ENCODE measurements at places on chromosomes 1 and 21.

- no peak for DNase-seq
These were observed 176.1 kb downstream of the GRIK1 start for GRCh38 chr21:29763674-29764073.

DNA sequence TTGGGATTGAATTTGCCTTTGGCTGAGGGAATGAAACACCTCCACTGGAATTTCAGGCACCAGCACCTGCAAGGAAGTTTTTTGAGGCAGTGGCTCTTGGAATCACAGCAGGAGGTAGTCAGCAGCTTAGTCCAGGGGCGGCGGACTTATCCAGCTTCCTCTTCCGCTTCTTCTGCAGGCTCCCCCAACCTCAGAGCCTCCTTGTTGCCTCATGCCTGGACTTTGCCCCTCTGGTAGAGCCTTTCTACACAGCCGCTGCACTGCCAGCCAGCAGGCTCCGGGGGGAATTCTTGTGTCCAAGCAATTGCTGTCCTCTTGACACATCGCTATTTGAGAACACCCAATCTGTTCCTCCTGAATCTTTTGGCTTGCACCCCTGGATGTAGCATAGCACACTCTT lies 4.4 kb upstream of the RHEX start:
- no peak for DNase-seq

- no peak for DNase-seq
These were observed 1.7 kb downstream of the SLC19A1 start for GRCh38 chr21:45540601-45540970.

- no peak for DNase-seq
These were observed 29.4 kb upstream of the CCSAP start for GRCh38 chr1:229372251-229372650.

GRCh38 chr1:14544319-14544718 lies 54.2 kb upstream of the KAZN start:
- no peak for DNase-seq

GRCh38 chr21:28523367-28523766 lies 469.3 kb downstream of the LTN1 start:
- DNase-seq: no peak

DNA sequence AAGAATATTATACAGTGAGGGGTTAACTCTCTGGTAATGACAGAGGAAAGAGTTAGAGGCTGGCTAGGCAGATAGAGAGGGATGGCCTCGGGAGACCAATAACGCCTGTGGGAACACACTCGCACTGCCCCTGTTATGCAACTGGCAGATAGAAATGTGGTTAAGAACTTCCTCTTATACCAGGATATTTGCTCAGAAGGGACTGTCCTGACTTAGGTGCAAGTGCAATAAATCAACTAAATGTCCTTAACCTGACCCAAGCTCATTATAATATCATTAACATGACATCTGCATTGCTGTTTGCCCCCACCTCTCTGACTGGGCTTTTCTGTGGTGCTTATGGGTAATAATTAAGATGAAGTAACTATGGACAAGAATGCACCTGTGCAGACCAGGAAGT lies 1518.0 kb downstream of the NCAM2 start:
- DNase-seq: no peak

DNA sequence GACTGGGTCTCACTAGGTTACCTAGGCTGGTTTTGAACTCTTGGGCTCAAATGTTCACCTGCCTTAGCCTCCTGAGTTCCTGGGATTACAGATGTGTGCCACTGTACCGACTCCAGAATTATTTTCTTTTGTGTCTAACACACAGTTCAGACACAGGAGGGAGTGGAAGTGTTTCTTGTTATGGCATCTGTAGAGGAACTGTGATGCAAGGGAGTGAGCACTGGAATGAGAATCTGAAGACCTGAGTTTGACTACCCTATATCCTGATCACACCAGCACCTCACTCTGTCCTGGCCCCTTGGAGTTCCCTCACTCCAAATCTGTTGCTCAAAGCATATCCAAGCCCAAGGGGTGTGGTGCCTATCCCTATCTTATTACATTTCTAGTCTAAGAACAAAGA lies 15.2 kb downstream of the OPTC start:
- no peak for DNase-seq

DNA sequence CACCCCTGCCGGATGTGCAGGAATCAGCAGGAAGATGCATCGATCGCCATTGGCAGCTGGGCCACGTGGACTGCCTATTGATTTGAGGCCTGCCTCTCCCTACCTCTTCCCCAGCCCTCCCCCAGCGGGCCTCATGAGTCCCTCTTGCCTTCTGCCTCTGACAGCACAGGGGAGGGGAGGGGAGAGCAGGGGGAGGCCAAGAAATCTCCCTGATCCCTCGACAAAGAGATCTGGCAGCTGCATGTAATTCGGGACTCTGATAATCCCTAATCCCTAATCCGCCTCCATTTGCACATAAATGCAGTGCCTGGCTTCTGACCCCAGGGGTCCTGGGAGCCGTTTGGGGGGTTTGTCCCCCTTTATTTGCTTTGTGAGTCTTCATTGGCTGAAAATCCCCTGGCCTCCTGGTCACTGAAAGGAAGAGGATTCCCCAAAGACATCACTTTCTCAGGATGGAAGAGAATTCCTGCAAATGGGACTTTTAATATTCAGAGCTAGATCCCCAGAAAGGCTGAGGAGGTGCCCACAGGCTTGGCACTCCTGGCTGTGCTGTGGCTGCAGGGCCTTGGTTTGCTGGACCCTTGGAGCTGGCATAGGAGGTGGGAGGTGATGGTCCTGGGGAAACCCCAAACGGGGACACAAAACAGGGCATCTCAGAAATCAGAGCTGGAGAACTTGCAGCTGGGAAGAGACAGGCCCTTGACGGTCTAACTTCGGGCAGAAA lies 239.4 kb upstream of the POU3F1 start:
- DNase-seq: no peak

GRCh38 chr1:107883562-107883961 lies 81.4 kb downstream of the VAV3 start:
- no peak for DNase-seq

GRCh38 chr1:40438391-40439015 lies 11.8 kb upstream of the ZFP69B start:
- DNase-seq: no peak

DNA sequence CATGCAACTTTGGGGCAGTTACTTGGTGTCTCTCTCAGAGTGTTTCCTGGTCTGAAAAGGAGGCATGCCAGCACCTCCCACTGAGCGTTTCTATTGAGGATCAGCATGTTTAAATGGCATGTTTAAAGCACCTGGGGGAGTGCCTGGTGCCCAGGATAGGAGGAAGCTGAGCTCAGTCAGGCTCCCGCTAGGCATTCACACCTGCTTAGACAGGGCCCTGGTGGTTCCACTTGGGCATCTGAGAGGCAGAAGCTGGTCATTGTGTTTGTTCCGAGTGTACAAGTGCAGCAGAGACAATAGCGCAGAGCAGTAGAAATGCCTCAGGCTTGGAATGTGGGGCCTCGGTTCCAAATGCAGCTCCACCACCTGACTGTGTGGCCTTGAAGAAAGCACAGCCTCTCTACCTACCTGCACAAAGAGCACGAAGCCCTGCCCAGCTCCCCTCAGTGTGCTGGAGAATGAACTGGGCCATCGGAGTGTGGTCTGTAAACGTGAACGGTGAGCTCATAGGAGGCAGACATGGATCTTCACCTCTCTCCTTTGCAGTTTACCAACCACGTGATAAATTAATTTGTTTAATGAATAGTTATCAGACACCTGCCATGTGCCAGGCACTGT lies 20.3 kb upstream of the TMEM222 start:
- no peak for DNase-seq

DNA sequence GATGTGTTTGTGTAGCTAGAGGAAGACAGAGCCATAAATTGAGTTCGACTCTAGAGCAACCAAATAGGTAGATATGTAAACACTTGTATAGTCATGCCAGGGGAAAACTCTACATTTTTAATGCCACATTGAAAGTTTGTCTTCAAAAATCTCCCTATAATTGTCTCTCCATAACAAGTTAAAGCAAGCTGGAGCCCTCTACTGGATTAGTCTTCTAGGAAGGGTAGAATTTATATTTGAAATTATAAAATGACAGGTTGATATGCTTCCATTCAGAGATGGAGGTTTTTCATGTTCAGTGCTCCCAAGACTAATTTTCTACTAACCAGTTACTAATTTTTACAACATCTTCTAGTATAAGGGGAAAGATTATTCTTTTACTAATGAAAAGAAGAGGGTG lies 13.1 kb upstream of the COL24A1 start:
- no peak for DNase-seq

DNA sequence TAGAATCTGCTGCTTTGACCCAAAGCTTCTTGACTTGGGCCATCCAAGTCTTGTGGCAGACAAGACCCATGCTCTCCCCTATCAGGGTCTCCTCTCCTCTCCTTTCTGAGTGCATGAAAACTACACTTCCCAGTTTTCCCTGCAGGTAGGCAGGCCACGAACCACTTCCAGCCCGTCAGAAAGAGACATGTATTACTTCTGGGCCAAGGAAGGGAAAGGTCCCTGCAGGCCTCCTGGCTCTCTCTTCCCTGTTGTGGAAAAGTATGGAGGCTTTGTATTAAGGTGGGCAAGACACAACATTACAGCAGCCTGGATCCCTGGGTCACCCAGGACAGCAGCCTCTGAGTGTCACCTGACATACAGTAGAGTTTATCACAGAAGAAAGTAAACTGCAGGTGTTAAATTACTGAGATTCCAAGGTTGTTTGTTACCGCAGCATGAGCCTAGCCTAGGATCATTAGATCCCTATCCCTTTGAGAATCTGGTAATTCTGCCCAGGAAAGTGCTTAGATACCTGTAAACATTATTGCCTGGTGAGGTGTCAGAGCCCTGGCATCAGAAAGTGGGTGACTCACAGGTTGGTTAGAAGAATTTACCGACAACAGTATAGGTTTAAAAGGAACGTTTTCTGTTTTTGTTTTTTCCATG lies 717.3 kb downstream of the MATN1 start:
- no peak for DNase-seq

GRCh38 chr1:117633423-117633822 lies 27.6 kb downstream of the TENT5C start:
- no peak for DNase-seq

DNA sequence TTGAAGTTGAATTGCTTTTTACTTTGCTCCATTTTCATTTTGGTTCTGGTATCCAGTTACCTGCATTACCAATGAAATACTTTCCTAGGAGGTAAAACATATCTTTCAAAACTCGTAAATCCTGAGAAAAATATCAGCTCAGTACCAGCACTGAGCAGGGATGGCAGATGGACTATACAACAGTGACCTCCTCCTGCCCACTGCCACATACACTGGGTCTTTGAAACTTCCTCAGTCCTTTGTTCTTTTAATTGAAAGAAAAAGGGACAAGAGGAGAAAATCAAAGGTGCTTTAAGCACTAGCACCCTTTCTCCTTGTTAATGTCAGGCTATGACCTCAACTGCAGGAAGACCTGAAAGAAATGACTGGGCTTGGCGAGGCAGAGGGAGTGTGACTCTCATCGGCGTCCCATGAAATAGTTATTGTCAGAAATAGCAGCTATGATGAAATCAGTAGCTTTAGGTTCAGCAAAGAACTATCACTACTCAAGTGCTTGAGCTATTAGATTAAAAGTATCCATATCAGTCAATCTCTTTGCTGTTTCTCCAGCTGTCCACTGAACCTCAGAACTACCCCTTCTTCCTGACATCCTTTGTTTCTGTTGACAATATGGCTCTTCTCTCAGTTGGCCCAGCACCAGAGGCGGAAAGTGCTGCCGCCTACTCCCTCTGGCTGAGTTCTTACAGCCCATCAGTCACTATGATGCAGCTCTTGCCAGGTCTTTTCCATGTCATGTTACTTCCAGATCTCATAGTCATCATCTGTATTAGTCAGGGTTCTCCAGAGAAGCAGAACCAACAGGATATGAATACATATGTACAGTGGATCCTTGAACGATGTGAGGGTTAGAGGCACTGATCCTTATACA lies 207.0 kb upstream of the MAP1LC3C start:
- DNase-seq: no peak

DNA sequence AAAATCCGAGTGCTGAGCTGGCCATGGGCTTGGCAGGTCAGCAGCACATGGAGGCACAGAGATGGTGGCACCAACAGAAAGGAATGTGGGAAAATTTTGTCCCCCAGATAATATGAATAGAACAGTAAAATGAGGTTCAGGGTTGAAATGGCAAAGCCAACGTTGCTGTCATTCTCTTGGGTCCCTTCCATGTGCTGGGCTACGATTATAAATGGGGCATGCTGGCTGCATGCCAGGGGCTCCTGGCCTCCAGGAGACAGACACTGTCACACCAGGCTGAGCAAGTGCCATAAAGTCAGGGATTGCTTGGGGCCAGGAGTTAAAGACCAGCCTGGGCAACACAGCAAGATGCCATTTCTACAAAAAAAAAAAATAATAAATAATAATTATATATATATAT lies 77.1 kb downstream of the TOMM20 start:
- DNase-seq: no peak

GRCh38 chr1:221327954-221328353 lies 413.9 kb downstream of the DUSP10 start:
- no peak for DNase-seq

DNA sequence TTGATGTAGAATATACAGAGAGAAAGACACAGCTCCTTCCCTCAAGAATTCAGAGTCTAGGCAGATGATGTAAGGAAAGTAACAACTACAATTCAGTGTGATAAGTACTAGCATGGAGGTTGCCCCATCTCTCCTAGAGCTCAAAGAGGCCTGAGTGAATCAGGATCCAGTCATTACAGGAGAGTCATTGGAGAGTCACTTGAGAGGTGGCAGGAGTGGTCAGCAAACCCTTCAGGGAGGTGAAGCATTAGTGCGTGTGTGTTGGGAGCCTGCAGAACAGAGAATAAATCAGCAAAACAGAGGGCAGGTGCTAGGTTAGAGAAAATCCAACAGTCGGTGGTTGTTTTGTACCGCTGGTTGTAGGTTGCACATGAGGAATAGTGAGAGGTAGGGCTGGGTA lies 46.1 kb downstream of the GRIK1 start:
- no peak for DNase-seq

Measured in BJ (cell line).